ENCODE measurements at places on chromosomes 12 and 14.

DNA sequence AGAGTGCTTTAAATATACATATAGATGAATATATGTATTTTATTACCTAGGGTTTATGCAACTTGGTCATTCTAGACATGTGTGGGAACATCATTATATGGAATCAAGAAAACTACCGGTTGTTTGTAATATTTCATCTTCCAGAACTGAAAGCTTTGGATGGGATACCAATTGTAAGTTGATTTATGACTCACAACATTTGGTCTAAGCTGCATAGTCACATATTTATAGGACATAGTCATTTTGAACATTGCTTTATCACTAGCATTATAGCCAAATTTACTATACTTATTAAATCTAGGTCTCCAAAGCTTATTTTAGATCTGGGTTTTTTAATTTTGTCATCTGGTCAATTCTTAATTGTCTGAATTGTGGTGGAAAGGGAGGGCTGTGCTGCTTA, 83.7 kb upstream of the PCNX4 start:
- H3K4me3 ChIP-seq: no peak overlapping the region
- peaks cover 2% of the 10 kb centered on the region for H3K4me1 ChIP-seq
- no peaks in the 10 kb centered on the region for H3K27me3 ChIP-seq
- H3K36me3 ChIP-seq: no peaks in the 10 kb centered on the region
- DNase-seq: no peak

DNA sequence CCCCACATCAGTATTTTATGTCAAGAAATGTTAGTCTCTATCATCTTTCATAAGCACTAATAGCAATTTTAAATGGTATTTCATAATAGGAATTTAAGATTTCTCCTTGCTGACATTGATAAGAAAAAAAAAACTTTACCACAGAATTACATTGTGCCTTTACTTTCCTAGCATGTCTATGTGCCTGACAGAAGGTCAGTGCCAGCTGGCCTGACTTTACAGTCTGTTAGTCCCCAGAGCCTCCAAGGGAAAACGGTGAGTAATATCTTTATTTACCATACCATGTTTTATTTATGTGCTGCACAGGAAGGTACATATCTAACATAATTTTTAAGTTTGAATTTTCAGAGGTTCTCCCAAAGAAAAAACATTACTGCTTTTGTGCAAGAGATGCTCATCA, 152.0 kb upstream of the AEBP2 start:
- no peak overlapping the region for H3K27ac ChIP-seq
- H3K36me3 ChIP-seq: peaks cover 26% of the 10 kb centered on the region
- no peaks in the 10 kb centered on the region for H3K27me3 ChIP-seq
- H3K4me3 ChIP-seq: no peak overlapping the region
- DNase-seq: no peak

- H3K27me3 ChIP-seq: no peaks in the 10 kb centered on the region
- no peaks in the 10 kb centered on the region for H3K36me3 ChIP-seq
- no peak overlapping the region for H3K4me3 ChIP-seq
- peak overlapping the region; percentile 89 for H3K27ac ChIP-seq
- DNase-seq: peak; percentile 70
- peaks cover 28% of the 10 kb centered on the region for H3K4me1 ChIP-seq
These were observed 9.8 kb downstream of the BTBD7 start for GRCh38 chr14:93322929-93323599.

DNA sequence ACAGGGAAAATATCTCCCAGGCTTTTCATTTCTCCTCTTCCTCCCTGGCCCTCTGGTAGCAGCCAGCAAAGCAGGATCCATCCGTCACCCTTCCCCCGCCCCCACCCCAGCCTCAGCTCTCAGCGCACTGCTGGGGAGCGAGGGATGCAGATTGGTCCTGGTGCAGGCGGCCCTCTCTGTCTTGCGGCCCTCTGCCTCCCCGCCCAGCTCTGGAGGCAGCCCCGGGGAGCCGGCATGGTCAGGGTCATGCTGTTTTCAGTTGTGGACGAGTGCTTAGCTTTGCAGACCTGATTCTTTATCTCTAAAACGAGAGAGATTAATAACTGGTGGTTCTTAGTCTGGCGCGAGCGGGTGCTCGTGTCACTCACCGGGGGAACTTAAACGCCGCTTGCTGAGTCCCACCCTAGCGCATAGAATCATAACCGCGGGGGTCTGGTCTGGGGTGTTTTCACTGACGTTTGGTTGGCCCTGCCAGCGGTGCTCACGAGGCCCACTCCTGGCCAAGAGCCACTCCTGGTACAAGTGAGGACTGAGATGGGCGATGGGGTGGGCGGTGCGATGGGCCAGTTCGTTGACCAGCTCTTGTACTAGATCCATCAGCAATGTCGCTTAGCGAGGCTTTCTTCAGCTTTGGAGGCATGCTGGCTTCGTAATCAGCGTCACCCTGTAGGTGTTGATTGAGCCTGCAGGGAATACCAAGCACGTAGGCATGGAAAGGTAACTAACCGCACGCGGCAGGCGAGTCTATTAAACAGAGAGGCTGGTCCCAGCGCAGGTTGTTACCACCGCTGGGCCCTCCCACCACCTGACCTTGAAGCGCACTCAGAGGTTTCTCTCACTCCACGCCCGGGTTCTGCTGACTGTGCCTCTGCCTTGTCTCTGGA, 95.2 kb downstream of the TSPAN9 start:
- peaks cover 11% of the 10 kb centered on the region for H3K4me1 ChIP-seq
- H3K27me3 ChIP-seq: no peaks in the 10 kb centered on the region
- no peak for DNase-seq
- H3K27ac ChIP-seq: no peak overlapping the region
- no peak overlapping the region for H3K4me3 ChIP-seq

GRCh38 chr12:5778821-5779220, 166.2 kb downstream of the ANO2 start:
- no peaks in the 10 kb centered on the region for H3K36me3 ChIP-seq
- no peaks in the 10 kb centered on the region for H3K4me1 ChIP-seq
- no peak overlapping the region for H3K4me3 ChIP-seq
- H3K27ac ChIP-seq: no peak overlapping the region
- DNase-seq: no peak

DNA sequence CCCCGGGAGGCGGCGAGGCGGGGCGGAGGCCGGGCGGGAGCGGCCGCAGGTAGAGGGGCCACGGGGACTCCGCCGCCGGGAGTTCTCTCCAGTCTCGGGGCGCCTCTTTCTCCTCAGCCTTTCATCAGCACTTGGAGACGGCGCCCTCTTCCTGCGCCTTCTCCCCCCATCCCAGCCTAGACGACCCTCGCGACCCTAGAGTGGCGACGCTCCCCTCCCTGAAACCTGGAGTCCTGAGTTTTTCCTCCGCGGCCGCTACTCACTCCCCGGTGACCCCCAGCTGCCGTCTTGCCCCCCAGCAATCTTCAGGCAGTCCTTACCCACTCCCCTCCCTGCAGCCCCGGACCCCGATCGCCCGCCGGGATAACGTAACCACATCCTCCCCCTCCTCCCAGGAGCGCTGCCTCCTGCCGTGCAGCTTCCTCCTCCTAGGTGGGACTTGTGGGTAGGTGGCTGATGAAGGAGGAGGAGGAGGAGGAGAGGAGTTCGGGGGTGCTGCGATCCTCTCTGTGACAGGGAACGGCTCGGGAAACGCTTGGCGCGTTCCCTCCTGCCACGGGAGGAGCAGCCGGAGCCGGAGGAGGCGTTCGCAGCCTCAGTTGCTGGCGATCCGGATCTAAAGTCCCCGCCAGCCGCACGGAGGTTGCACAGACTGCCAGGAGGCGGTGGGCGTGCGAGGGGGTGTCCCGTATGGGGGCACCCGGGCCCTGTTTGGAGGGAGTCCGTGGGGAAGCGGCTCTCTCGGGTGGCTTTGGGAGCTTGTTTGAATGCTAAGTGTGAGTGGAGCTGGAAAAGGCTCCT, 891 bp downstream of the PLEKHA5 start:
- H3K27me3 ChIP-seq: no peaks in the 10 kb centered on the region
- H3K4me1 ChIP-seq: peaks cover 5% of the 10 kb centered on the region
- H3K36me3 ChIP-seq: no peaks in the 10 kb centered on the region
- peak overlapping the region; percentile 91 for H3K4me3 ChIP-seq

- peaks cover 2% of the 10 kb centered on the region for H3K36me3 ChIP-seq
- DNase-seq: no peak
- no peaks in the 10 kb centered on the region for H3K27me3 ChIP-seq
- peaks cover 26% of the 10 kb centered on the region for H3K4me1 ChIP-seq
- peak overlapping the region; percentile 72 for H3K27ac ChIP-seq
These were observed 197.5 kb downstream of the STXBP6 start for GRCh38 chr14:24852312-24853060.

DNA sequence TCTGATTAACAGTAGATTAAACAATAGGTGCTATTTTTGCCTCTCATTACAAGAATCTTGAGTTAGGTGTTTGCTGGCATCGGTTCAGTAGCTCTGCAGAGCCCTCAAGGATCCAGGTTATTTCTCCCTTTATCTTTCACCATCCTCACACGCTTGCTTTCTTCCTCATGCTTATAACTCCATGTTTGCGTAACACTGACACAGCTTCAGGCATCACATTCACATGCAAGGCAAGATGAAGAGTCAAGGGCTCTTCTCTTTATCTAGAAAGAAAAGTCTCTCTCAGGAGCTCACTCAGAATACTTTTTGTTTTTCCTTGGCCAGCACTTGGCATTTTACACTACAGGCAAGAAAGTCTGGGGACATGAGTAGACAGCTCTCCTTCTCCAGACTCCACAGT, 24.2 kb upstream of the PTHLH start:
- no peak overlapping the region for H3K27ac ChIP-seq
- no peak for DNase-seq
- no peaks in the 10 kb centered on the region for H3K36me3 ChIP-seq
- H3K4me1 ChIP-seq: no peaks in the 10 kb centered on the region
- H3K4me3 ChIP-seq: no peak overlapping the region

DNA sequence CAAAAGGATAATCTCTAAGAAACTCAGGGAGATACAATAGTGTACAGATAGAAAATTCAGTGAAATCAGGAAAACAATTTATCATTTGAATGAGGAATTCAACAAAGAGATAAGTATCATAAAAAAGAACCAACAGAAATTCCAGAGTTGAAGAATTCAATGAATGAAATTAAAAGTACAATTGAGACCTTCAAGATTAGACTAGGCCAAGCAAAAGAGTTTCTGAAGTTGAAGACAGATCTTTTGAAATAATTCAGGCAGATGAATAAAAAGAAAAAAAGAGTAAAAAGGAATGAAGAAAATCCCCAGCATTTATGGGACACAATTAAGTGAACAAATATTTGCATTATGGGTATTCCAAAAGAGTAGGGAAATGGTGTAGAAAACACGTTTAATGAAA, 412.6 kb downstream of the TMEM121 start:
- H3K36me3 ChIP-seq: no peaks in the 10 kb centered on the region
- no peaks in the 10 kb centered on the region for H3K4me1 ChIP-seq
- DNase-seq: no peak
- no peaks in the 10 kb centered on the region for H3K27me3 ChIP-seq

GRCh38 chr14:64919618-64920017, 5.4 kb downstream of the CHURC1 start:
- DNase-seq: no peak
- no peak overlapping the region for H3K4me3 ChIP-seq
- no peaks in the 10 kb centered on the region for H3K27me3 ChIP-seq

GRCh38 chr12:88182416-88182815, 40.3 kb downstream of the TMTC3 start:
- H3K4me3 ChIP-seq: no peak overlapping the region
- no peaks in the 10 kb centered on the region for H3K27me3 ChIP-seq
- peaks cover 11% of the 10 kb centered on the region for H3K4me1 ChIP-seq
- no peak for DNase-seq

DNA sequence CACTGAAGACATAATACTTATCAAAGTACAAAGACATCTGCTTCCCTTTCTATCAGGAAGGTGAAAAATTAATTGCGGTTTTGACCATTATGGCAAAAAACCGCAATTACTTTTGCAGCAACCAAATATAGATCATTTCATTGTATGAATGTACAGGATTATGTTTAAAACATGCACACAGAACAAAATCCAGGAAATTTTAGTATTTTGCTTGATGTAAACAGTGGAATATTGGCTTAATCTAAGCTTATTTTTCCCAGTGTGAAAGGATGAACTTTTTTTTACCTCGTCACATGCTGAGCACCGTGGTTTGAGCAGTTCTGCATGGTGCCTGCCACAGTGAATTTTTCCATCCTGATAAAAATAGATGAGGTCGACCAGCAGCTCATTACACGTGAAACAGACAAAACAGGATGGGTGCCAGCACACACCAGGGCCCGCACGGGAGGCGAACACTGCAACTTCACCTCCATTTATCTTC, 121.2 kb downstream of the PRICKLE1 start:
- H3K27ac ChIP-seq: no peak overlapping the region
- no peaks in the 10 kb centered on the region for H3K4me1 ChIP-seq

DNA sequence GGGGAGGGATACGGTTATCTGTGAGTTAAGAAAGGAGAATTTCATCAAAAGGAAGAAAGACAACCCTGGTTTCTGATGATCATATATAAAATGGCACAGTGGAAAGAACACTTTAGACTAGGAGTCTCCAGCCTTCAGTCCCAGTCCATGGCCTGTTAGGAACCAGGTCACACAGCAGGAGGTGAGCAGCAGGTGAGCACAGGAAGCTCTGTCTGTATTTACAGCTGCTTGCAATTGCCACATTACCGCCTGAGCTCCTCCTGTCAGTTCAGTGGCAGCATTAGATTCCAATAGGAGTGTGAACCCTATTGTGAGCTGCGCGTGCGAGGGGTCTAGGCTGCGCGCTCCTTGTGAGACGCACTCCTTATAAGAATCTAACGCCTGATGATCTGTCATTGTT, 137.9 kb downstream of the BTG1 start:
- H3K4me1 ChIP-seq: no peaks in the 10 kb centered on the region
- H3K4me3 ChIP-seq: no peak overlapping the region
- H3K36me3 ChIP-seq: no peaks in the 10 kb centered on the region
- no peaks in the 10 kb centered on the region for H3K27me3 ChIP-seq
- no peak for DNase-seq
- H3K27ac ChIP-seq: no peak overlapping the region

- H3K27ac ChIP-seq: peak overlapping the region; percentile 32
- DNase-seq: peak; percentile 35
- no peaks in the 10 kb centered on the region for H3K27me3 ChIP-seq
- peaks cover 2% of the 10 kb centered on the region for H3K4me1 ChIP-seq
- no peaks in the 10 kb centered on the region for H3K36me3 ChIP-seq
These were observed 5.7 kb upstream of the KLRK1 start for GRCh38 chr12:10395390-10395998.

DNA sequence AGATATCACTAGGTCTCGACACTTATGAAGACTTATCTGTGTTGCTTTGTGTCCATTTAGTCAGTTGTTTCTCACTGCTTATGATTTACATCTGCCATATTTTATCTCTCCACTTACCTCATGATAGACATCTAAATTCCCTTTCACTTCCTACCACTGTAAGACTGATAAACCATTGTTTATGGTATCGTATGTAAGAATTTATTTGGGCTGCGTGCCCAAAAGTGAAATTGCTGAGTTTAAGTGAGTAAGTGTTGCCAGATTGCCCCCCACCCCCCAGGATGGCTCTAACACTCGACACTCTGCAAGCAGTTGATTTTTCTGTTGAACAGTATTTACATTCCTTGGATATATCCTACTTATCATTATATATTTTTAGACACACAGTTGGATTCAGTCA, 69.9 kb upstream of the MON2 start:
- no peak overlapping the region for H3K4me3 ChIP-seq
- DNase-seq: no peak
- peaks cover 36% of the 10 kb centered on the region for H3K36me3 ChIP-seq
- H3K4me1 ChIP-seq: no peaks in the 10 kb centered on the region
- H3K27me3 ChIP-seq: no peaks in the 10 kb centered on the region

- peak overlapping the region; percentile 87 for H3K4me3 ChIP-seq
- DNase-seq: peak; percentile 40
- peaks cover 10% of the 10 kb centered on the region for H3K4me1 ChIP-seq
- H3K27me3 ChIP-seq: no peaks in the 10 kb centered on the region
- peak overlapping the region; percentile 72 for H3K27ac ChIP-seq
These were observed 794 bp downstream of the RCOR1 start for GRCh38 chr14:102593061-102593824.

GRCh38 chr12:27975222-27976136, 2.9 kb upstream of the PTHLH start:
- no peak overlapping the region for H3K27ac ChIP-seq
- H3K27me3 ChIP-seq: peaks cover 77% of the 10 kb centered on the region
- H3K4me3 ChIP-seq: peak overlapping the region; percentile 21
- no peaks in the 10 kb centered on the region for H3K36me3 ChIP-seq
- H3K4me1 ChIP-seq: peaks cover 11% of the 10 kb centered on the region
- no peak for DNase-seq
